ENCODE measurements at places on chromosomes 4 and X.

DNA sequence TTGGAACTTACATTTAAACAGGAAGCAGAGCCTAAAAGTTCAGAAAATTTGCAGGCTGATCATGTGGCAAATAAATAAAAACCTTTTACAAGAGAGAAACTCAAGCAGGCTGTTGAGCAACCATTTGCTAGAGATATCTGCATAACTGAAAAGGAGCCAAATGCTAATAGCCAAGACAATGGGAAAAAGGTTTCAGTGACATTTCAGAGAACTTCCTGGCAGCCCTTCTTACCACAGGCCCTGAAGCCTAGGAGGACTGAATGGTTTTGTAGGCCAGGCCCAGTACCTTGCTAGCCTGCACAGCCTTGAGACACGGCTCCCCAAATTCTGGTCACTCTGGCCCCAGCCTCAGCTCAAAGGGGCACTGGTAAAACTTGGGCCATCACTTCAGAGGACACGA, 945.1 kb downstream of the ADGRL3 start:
- no peak for DNase-seq

- no peak for DNase-seq
These were observed 225.5 kb upstream of the JADE1 start for GRCh38 chr4:128583753-128584712.

GRCh38 chrX:65689377-65689776, 21.9 kb downstream of the MSN start:
- no peak for DNase-seq

GRCh38 chrX:135086197-135086854, 34.0 kb downstream of the ETDB start:
- no peak for DNase-seq

DNA sequence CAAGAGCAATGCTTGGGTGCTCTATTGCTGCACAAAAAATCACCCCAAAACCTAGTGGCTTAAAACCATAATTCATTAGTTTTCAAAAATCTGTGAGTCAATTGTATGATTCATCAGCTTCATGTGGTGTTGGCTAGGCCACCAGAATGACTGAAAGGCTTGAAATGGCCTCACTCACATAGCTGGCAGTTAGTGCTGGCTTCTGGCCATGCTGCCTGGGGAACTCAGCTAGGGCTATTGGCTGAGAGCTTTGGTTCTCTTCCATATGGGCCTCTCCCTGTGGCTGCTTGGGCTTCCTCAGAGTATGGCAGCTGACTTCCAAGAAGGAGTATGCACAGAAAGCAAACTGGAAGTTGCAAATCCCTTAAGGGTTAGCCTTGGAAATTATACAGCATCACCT, 3.1 kb upstream of the MTMR1 start:
- no peak for DNase-seq

DNA sequence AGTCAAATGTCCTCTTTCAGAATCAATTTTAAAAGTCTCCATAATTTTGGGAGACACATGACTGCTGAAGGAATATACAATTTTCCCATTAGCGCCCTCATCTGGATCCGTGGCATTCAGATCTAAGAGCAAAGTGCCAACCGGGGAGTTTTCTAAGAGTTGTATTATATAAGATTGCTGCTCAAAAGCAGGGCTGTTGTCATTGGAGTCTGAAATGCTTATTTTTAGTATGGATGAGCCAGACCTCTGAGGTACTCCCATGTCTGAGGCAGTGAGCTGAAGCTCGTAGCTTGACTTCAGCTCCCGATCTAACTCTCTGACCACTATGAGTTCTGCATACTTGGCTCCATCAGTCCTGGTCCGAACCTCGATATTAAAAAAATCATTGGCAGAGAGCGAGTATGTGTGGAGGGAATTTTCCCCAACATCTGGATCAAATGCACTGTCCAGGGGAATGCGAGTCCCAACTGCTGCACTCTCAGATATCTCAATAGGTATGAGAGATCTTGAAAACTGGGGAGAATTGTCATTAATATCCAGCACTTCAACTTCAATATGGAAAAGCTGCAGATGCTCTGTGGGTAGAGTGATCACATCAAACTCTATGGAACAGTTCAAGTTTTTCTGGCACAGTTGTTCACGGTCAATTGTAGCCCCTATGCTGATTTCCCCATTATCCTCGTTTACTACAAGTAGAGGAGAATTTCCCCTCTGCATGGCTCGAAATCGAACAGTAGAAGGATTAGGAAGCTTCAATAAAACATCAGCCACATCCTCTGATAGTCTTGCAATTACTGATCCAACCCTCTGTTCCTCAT, 917 bp downstream of the PCDH18 start:
- DNase-seq = no peak

DNA sequence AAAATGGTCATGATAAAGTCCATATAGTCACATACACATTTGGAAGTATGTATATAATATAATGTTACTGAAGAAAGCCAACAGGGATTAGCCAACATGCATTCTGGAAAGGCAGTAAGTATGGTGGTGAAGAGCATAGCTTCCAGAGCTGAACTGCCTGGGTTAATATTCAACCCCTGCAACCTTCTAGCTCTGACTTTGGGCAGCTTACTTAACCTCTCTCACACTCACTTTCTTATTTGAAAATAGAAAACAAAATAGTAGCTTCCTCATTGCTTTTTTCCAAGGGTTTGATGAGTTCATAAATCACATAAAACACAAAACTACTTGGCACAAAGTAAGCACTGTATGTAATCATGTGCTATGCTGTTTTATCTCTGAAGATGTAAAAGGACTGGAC, 216.4 kb downstream of the CHIC2 start:
- no peak for DNase-seq

- DNase-seq = no peak
These were observed 72.9 kb upstream of the ENOX2 start for GRCh38 chrX:130975947-130976346.

GRCh38 chr4:66766557-66766956, 778.7 kb downstream of the CENPC start:
- DNase-seq = no peak

GRCh38 chr4:86356425-86357210, 3.2 kb downstream of the MAPK10 start:
- DNase-seq = no peak

DNA sequence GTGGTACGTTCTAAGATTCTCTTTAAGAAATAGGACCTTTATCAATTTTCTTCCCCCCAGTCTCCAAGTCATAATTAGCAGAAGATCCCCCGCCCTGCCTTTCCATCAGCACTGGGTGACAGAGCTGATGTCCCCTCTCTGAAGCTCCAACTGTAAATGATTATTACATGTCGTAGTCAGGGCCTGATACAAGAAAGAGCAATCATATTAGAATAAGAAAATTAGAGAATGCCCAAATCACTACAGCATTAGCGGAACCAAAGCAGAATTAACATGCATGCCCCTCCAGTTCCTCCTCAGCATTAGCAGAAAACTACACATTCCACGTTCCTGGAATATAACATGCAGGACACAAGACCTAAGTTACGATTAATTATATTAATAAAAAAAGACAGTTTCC, 717 bp downstream of the GPM6B start:
- DNase-seq = no peak

GRCh38 chrX:19557822-19558221, 42.5 kb upstream of the MAP3K15 start:
- DNase-seq = no peak

DNA sequence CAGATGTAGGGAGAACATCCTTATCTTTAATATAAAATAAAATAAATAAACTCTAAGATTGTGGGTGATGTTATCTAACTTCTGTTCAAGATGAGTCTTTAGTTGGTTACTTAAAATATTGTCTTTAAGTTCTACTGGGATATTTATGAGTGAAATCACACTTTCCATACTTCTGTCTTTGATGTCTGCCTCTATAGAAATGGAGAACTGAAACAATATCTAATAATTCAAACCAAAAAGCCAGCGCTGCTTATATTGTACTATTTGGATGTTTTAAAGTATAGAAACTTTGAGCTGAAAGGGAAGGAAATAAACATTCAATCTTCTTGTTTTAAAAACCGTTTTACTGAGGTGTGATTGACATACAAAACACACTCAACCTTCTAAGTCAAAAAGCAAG, 44.8 kb upstream of the RPS6KA3 start:
- DNase-seq = no peak

DNA sequence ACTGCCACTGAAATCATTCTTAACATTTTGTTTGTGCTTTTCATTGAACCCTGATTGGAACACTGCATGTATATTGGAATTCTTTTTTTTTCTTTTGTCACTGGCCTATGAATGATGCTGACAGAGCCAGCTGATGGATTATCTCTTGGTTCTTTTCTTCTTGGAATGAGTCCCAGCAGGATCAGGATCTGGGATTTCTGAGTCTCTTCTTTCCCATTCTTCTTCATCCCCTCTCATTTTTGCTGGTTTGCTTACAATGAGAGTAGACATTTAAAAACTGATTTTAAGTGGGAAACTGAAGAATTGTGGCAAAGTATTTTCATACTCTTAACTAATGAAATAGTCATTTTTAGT, 9.0 kb downstream of the DCUN1D4 start:
- no peak for DNase-seq

DNA sequence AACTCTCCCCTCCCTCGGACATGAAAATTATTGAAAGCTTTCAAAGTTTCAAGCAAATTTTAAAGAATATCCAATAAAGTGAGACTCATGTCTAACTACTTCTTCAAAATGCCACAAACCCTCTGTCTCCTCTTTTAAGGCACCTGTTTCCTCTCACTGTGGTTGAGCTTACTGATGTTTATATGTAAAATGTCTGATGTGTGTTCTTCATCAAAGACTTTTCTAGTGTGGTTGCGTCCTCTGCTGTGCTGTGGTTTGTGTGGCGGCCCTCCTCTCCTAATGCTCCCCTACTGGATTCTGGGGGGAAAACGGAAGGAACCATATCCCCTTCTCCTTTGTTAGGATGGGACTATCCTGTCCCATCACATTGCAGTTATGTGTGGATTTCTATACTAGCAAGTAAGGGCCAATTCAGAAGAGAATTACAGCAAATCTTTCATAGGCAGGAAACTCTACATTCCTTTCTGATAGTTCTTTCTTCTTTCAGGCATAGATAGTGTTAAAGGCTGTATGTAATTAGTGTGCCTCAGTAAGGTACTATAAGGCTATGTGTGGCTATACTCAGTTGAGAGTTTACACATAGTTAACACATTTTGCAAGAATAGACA, 221.0 kb upstream of the GPRIN3 start:
- DNase-seq = no peak

DNA sequence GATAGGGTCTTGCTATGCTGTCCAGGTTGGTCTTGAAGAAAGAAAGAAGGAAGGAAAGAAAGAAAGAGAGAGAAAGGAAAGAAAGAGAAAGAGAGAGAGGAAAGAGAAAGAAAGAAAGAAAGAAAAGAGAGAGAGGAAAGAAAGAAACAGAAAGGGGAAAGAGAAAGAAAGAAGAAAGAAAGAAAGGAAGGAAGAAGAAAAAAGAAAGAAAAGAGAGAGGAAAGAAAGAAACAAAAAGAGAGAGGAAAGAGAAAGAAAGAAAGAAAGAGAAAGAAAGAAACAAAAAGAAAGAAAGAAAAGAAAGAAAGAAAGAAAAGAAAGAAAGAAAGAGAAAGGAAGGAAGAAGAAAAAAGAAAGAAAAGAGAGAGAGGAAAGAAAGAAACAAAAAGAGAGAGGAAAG, 95.8 kb upstream of the SHOX start:
- no peak for DNase-seq

Data from C1 segment of cervical spinal cord (tissue), 14 donors.